ENCODE measurements at places on chromosomes 7 and 10.

DNA sequence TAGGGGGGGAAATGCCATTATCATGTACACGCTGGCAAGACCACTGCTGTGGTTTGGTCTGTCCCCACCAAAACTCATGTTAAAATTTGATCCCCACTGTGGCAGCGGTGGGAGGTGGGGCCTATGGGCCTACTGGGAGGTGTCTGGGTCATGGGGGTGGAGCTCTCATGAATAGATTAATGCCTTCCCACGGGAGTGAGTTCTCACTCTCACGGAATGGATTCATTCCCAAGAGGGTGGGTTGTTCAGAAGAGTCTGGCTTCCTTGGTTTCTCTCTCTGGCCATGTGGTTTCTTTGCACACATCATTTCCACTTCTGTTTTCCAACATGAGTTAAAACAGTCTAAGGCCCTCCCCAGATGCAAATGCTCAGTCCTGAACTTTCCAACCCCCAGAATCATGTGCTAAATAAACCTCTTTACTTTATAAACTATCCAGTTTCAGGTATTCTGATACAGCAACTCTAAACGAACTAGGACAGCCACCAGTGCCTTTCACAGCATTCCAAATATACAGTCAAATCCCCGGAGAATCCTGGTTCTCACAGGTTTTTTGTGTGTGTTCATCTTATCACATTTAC lies 44.3 kb downstream of the SMURF1 start:
- no peak for DNase-seq

GRCh38 chr10:28991333-28992270 lies 297.3 kb upstream of the LYZL1 start:
- no peak for DNase-seq

- DNase-seq: no peak
These were observed 457.1 kb downstream of the TYW1 start for GRCh38 chr7:67453580-67454380.

- no peak for DNase-seq
These were observed 11.0 kb downstream of the STMP1 start for GRCh38 chr7:135673360-135673706.

- DNase-seq: no peak
These were observed 214.1 kb upstream of the FAM3C start for GRCh38 chr7:121610243-121610642.

- no peak for DNase-seq
These were observed 286.9 kb upstream of the MGMT start for GRCh38 chr10:129179972-129180678.

DNA sequence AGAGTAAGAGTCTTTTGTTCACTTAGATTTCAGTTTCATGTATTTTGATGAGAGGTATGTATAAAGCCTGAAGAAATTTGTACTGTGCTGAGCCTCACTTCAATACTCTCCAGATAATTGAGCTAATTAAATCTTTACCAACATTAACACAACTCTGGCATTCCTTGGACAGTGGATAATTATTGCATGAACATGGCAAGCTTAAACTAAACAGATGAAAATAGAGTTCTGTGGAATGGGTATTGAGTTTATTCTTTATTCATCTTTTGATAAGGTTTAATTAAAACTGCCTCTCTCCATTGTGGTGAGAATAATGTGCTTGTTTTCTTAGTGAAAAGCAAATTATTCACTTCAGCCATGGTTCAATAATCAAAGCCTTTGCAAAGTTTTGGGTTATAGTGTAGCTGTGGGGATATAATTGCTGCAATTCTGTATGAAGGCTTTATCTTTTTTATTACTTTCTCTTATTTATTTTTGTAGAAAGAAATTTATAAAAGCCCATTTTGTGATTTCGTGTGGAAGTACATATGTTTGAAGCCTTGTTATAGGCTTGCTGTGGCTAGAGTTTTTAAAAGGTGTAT lies 126.4 kb upstream of the FZD1 start:
- DNase-seq: no peak

GRCh38 chr7:31271641-31272405 lies 68.7 kb downstream of the NEUROD6 start:
- DNase-seq: no peak

DNA sequence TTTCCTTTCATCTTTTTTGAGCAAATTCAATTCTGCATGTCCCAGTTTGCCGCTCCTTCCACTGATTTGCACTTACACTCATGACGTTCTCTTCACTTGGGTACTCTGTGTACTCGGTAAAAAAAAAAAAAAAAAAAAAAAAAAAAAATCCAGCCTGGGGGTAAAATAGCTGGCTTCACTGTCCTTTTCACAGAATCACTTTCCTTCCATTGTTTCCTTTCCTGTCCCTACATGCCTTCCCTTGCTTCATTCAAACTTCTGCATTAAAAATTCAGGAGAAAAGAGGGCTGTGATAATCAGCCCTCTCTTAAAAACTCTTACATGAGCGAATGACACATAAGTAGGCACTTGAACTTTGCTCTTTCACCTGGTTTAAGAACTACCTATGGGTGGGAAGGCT lies 8.7 kb downstream of the ANKRD1 start:
- DNase-seq: no peak

DNA sequence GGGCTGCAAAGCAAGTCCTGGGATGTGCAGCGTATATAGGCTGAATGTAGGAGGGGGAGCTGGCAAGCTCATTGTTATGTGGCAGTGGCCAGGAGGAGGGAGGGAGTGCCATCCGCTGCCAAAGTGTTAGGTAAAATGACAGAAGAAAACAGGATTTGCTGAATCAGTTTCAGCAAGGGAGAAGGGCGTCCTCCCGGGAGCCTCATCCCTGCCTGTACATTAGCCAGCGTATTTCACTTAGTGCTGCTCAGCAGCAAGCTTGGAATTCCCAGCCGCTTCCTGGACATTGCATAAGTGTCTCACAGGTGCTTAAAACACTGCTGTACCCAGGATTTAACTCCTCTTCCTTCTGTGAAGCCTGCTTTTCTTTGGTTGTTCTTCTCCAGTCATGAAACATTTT lies 2.5 kb downstream of the NIPSNAP2 start:
- no peak for DNase-seq

DNA sequence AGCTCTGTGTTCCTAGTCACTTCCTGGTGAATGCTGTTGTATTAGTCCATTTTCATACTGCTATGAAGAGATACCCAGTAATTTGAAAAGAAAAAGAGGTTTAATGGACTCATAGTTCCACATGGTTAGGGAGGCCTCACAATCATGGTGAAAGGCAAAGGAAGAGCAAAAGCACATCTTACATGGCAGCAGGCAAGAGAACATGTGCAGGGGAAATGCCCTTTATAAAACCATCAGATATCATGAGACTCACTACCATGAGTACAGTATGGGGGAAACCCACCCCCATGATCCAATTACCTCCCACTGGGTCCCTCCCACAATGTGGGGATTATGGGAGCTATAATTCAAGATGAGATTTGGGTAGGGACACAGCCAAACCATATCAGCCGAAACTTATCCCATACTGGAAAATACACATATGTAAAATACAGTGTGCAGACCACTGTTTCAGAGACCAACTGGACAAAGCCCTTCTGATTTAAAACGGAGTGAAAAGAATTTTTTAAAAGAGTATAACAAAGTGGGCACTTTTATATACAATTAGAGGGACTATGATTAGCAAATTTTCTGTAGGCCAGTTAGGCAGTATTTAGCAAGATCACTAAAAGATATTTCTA lies 8.0 kb downstream of the CYREN start:
- DNase-seq: no peak

- no peak for DNase-seq
These were observed 270.7 kb downstream of the ABCA13 start for GRCh38 chr7:48441848-48442492.

DNA sequence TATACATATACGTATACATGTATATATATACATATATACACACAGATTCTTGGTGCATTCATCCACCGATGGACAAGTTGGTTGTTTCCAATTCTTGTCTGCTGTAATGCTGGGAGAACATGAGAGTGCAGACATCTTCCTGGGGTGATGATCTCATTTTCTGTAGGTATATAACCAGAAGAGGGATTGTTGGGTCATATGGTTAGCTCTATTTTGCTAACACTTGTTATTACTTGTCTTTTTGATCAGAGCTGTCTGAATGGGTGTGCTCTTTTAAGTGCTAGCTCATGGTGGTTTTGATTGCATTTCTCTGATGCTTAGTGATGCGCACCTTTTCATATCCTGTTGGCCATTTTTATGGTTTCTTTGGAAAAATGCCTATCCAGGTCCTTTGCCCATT lies 106.4 kb downstream of the TAX1BP1 start:
- DNase-seq: no peak

- no peak for DNase-seq
These were observed 34.6 kb upstream of the HSPA12A start for GRCh38 chr10:116777006-116777405.

GRCh38 chr7:29538389-29538788 lies 25.2 kb upstream of the PRR15 start:
- no peak for DNase-seq

DNA sequence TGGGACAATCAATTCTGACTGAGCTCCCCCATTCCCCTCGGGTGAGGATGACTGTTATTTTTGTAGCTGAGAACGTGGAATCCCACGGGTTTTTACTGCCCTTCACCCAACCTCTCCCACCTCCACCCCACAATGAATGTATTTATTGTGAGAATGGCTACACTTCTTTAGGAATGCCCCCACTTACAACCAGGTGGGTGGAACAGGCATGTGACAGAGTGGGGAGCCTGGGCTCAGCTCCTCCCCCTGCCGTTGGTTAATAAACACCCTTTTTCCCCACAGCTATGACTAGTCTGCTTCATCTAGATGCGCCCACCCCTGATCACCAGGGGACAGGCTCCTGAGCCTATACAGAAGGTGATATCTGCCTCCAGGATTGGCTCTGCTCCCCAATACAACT lies 2.0 kb downstream of the MRPL43 start:
- DNase-seq: peak; percentile 60

DNA sequence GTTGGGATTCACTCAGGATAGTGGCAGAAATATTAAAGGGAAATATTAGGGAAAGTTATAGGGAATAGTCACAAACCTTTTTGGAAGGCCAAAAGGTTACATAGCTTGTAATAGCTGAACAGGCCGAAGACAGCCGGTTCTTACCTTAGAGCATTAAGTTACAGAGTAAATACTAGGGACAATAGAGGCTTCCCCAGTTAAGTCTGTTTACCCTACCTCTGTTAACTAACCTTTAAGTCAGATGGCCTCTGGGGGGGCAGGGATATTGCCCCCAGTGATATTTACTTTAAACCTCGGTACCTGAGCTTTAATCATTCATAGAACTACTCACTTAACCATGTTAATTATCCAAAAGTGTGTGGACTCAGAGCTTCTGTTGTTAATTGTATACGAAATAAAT lies 7.4 kb downstream of the POLR1F start:
- no peak for DNase-seq
